WTC11 (cell line): ENCODE measurements at places on chromosomes 3 and 15. TPM values are rescaled to one million over a fixed set of nuclear protein-coding genes. Genes with fewer than 3 reads are reported as not detected.

- H3K4me3 ChIP-seq = no peak overlapping the region
- no peaks in the 10 kb centered on the region for H3K27me3 ChIP-seq
- no peak overlapping the region for H3K27ac ChIP-seq
- peaks cover 15% of the 10 kb centered on the region for H3K4me1 ChIP-seq
Observed at GRCh38 chr15:38691965-38692788, 127.6 kb upstream of the RASGRP1 start.

DNA sequence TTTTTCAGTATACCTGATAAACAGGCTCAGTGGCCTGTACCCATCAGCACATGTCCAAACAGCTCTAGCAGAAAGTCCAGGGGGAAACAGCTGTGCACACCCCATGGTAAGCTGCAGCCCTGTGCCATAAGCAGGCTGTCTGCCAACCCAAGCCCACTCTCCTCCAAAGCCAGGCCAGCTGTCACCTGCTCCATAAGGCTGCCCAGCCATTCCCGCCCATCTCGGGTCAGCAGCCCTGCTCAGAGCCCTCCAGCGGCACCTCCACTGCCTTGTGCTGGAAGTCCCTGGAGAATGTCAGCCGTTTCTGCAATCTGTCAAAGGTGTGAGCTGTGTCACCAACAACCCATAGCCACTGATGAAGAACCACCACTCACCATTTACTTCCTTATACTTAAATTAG lies 82.0 kb downstream of the NTRK3 start:
- H3K36me3 ChIP-seq = no peaks in the 10 kb centered on the region
- H3K27me3 ChIP-seq = no peaks in the 10 kb centered on the region
- no peak overlapping the region for H3K4me3 ChIP-seq
- no peaks in the 10 kb centered on the region for H3K4me1 ChIP-seq
- no peak overlapping the region for H3K27ac ChIP-seq

DNA sequence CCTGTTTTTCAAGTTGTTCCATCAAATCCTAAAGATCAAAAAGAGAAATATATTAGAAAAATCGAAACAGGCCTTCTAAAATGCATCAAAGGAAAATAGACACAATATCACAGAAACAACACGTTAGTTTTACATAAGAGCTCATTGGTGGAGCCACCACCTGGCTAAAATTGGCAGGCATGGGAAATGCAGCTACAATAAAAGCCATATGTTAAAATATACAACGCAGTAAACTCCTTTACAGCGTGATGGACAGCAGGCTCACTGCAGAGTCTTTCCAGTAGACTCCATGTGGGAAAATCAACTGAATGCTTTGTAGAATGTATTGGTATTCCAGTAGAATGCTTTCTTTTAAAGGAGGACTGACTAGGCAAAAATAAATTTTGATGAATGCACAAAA lies 40.9 kb upstream of the MYO5C start:
- 0 out of 2 replicates have a peak, but pooled peaks cover 6% of the 10 kb centered on the region for H3K36me3 ChIP-seq
- H3K27ac ChIP-seq = peak overlapping the region; percentile 84; the same call in 1 of the 2 replicates
- no peak overlapping the region for H3K4me3 ChIP-seq
- H3K27me3 ChIP-seq = no peaks in the 10 kb centered on the region

- no peak for DNase-seq
- H3K36me3 ChIP-seq = no peaks in the 10 kb centered on the region
- no peaks in the 10 kb centered on the region; the same call in 1 of the 2 replicates for H3K4me1 ChIP-seq
- no peak overlapping the region for H3K27ac ChIP-seq
- no peaks in the 10 kb centered on the region; the same call in 1 of the 2 replicates for H3K27me3 ChIP-seq
Observed at GRCh38 chr3:27752926-27753325, 30.8 kb upstream of the EOMES start.

DNA sequence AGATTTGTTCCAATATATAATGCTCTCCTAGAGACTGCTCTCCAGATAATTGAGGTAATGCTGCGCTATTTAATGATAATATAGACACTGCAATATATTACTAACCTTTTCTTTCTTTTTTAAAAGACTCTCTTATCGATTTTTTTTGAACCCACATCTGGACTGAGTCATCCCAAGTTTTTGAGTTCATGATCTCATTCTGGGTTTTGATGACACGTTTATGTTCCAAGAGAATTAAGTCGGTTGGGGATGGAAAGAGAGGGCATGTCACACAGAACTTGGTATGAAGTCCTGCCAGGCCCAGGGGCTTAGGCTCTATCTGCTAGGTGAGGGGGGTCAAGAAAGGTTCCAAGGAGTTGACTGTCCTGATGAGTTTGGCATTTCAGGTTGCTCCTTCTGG lies 431.1 kb downstream of the MFSD1 start:
- peaks cover 6% of the 10 kb centered on the region for H3K36me3 ChIP-seq
- H3K27ac ChIP-seq = no peak overlapping the region
- DNase-seq = no peak
- H3K4me3 ChIP-seq = no peak overlapping the region
- H3K4me1 ChIP-seq = peaks cover 26% of the 10 kb centered on the region
- H3K27me3 ChIP-seq = no peaks in the 10 kb centered on the region

- no peaks in the 10 kb centered on the region for H3K4me1 ChIP-seq
- no peak overlapping the region for H3K4me3 ChIP-seq
- no peaks in the 10 kb centered on the region for H3K36me3 ChIP-seq
- no peak overlapping the region for H3K27ac ChIP-seq
- H3K27me3 ChIP-seq = no peaks in the 10 kb centered on the region
Observed at GRCh38 chr3:143240886-143241285, 121.3 kb downstream of the CHST2 start.

DNA sequence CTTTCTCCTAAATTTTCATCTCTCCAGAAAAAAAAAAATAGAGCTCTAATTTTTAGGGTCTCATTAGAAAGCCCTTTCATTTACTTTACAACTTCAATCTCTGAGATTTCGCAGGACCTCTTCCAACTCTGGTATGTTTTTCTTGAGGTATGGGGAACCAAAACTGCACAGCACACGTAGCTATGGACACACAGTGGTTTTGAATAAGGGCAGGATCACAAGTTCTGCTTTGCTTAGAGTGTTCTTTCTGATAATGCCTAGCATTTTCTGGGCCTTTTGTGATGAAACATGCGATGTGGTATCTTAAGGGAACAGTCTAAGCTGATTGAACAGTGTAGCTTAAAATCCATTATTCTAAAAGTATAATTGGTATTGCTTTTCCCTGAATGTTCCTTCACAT lies 25.3 kb downstream of the ZNF592 start:
- no peaks in the 10 kb centered on the region for H3K27me3 ChIP-seq
- DNase-seq = no peak
- H3K4me3 ChIP-seq = no peak overlapping the region
- H3K27ac ChIP-seq = no peak overlapping the region
- H3K36me3 ChIP-seq = peaks cover 17% of the 10 kb centered on the region

DNA sequence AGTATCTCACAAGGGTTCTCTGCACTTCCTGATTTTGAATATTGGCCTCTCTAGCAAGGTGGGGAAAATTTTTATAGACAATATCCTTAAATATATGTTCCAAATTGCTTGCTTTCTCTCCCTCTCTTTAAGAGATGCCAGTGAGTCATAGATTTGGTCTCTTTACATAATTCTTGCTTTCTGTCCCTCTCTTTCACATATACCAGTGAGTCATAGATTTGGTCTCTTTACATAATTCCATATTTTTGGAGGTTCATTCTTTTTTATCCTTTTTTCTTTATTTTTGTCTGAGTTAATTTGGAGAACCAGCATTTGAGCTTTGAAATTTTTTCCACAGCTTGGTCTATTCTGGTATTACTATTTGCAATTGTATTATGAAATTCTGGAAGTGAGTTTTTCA lies 77.7 kb upstream of the NUDT16 start:
- peaks cover 2% of the 10 kb centered on the region; the same call in 1 of the 2 replicates for H3K4me1 ChIP-seq
- no peaks in the 10 kb centered on the region for H3K36me3 ChIP-seq
- H3K27ac ChIP-seq = no peak overlapping the region
- peaks cover 4% of the 10 kb centered on the region; the same call in 1 of the 2 replicates for H3K27me3 ChIP-seq

- peaks cover 2% of the 10 kb centered on the region; the same call in 1 of the 2 replicates for H3K27me3 ChIP-seq
- peak within 1 kb of the TSS; percentile 100 for H3K27ac ChIP-seq
- peaks cover 8% of the 10 kb centered on the region for H3K36me3 ChIP-seq
- peaks cover 42% of the 10 kb centered on the region for H3K4me1 ChIP-seq
- H3K4me3 ChIP-seq = peak within 1 kb of the TSS; percentile 97
Observed at GRCh38 chr3:136196064-136196400, at the start of gene MSL2. MSL2 (minus strand) TSS chr3:136196335; CDS start chr3:136195113, 1,222 bp downstream.

GRCh38 chr15:68252925-68253534 lies 23.5 kb upstream of the CLN6 start:
- H3K27me3 ChIP-seq = no peaks in the 10 kb centered on the region; the same call in 1 of the 2 replicates
- no peaks in the 10 kb centered on the region for H3K36me3 ChIP-seq
- peaks cover 13% of the 10 kb centered on the region for H3K4me1 ChIP-seq
- no peak for DNase-seq
- no peak overlapping the region for H3K27ac ChIP-seq
- no peak overlapping the region for H3K4me3 ChIP-seq

Gene NR2E3
- total RNA-seq = 0.57 to 1.4 TPM (median 0.80 TPM) in 3 replicates

Gene CACNA2D3
- 4.0 to 5.0 TPM (median 4.9 TPM) in 3 replicates for total RNA-seq

Gene PTX3
- 0.59 to 0.76 TPM (median 0.73 TPM) in 3 replicates for total RNA-seq

Gene DCP1A
- total RNA-seq = 16.4 to 19.1 TPM (median 17.4 TPM) in 3 replicates

Gene SPINK8
- not detected in 3 replicates for total RNA-seq

Gene ZNF502
- total RNA-seq = 2.6 to 3.6 TPM (median 3.4 TPM) in 3 replicates

Gene ALDH1L1
- 0.78 to 2.0 TPM (median 1.2 TPM) in 3 replicates for total RNA-seq
